Fibroblast of upper back skin (primary cell): ENCODE measurements at places on chromosomes 6 and 20.

DNA sequence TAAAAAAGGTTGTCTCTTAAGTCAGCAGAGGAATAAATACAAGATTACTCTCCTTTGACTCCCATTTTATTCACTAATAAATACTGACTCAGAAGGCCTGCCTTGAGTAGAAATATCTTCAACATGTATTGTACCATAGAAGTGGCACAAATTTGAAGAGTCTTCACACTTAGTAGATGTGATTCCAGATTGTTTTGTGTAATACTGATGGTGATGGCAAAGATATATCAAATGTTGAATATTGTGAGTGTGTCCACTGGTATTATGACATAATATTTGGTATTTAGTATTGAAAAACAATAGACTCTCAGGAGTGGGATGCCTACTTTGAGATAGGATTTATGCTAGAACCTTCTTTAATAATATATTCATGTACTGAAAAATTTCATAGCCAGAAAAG lies 7.0 kb downstream of the ADGRB3 start:
- no peak for DNase-seq

DNA sequence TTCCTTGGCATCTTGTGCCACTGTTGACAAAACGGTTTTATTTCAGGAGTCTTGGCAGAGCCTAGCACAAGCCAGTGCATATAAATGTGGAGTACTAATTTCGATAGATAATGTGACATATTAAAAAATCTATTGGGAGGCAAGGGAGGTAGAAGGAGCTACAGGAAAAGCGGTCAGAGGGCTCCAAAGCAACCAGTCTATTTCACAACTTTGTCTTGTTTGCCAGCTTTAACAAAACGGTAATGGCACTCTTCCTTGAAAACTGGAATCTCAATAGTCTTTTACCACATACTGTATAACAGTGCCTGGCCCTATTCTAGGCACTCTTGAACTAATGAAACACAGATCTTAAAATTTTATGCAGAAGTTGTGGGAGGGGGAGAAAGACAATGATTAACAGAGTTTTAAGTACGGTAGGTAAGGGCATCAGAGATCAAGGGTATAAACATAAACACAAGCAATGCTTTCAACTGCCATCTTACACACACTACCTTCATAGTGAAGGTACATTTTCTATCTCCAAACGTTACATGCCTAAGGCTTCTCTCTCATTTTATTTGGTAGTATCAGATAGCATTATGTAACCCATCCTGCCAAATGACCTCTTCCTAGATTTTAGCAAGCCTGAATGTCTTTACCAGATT lies 33.5 kb upstream of the SYNCRIP start:
- DNase-seq = no peak

GRCh38 chr6:42974919-42975505 lies 4.0 kb downstream of the PEX6 start:
- DNase-seq = no peak

DNA sequence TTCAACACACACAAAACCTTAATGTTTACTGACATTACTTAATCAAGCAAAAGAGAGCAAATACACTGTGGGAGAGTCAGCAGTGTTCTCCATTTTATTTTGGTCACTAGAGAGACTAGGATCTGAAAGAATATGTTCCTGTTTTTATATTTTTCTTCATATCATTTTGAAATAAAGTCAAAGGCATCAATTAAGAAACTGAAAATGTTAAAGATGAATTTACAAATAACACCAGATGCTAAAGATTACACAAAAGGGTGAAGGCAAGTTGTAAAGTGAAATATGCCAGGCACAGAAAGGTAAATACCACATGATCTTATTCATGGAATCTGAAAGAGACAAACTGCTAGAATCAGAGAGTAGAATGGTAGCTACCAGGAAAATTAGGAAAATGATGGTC lies 60.3 kb upstream of the FABP7 start:
- DNase-seq = no peak

DNA sequence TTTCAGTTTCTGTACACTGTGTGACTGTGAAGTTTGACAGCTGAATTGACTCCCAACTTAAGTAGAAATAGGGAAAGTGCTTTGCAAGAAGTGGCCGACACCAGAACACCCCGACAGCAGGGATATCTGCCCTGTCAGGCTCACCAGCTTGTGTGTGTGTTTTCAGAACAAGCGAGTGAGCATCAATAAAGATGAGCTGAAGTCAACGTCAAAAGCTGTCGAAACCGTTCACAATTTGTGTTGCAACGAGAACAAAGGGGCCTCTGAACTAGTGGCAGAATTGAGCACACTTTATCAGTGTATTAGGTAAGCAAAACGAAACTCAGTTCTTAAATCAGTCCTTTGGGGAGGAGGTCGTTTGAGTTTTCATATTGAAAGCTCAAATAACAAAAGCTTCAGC lies 10.7 kb downstream of the NELFCD start:
- DNase-seq = no peak

GRCh38 chr6:42511803-42512422 lies 51.9 kb upstream of the UBR2 start:
- DNase-seq = peak; percentile 65
